ENCODE measurements at places on chromosomes 1 and 21.
A peak's percentile ranks its signal among the peaks of the same experiment; 100 is the strongest.

GRCh38 chr1:187892683-187893039 is 1063.9 kb downstream of the PLA2G4A start:
- DNase-seq: no peak

DNA sequence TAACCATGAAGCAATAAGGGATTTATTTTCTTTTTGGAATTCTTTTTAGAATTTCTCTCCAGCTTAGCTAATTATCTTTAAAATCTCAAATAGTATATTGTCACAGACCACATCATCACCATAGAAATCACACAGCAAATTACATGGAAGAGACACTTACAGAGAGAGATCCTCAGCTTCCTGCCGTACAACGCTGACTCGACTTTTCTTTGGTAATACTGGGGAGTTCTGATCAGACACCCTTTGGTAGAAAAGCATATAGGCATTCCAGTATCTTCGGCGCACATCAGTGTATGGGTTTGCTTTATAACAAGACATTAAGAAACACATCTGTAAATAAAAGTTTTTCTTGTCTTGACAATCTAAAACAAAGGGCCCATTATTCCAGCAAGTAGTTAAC is 55.7 kb downstream of the PCSK9 start:
- DNase-seq: no peak

GRCh38 chr1:30371179-30371788 is 352.1 kb downstream of the MATN1 start:
- no peak for DNase-seq

DNA sequence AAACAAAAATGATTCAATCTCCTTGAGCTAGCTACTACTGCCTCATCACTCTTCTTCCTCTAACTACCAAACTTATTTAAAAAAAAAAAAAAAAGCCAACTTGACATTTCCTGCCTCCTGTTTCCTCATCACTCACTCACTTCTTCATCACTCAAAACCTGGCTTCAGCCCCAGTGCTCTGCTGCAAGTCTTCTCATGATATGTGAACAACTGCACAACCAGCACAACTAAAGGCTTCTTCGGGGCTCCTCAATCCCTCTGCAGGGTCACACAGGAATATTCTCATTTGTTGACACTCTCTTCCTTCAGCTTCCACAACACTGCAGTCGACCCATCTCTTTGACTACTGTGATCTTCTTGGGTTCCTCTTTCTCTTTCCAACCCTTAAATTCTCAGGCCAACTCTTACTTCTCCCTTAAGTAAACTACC is 7.6 kb downstream of the MTF1 start:
- DNase-seq: no peak

GRCh38 chr1:26409191-26409807 is 1.3 kb upstream of the LIN28A start:
- DNase-seq: no peak

GRCh38 chr1:226332947-226333346 is 24.0 kb upstream of the LIN9 start:
- DNase-seq: no peak

- no peak for DNase-seq
Observed at GRCh38 chr1:57576756-57577155, 152.9 kb upstream of the DAB1 start.

DNA sequence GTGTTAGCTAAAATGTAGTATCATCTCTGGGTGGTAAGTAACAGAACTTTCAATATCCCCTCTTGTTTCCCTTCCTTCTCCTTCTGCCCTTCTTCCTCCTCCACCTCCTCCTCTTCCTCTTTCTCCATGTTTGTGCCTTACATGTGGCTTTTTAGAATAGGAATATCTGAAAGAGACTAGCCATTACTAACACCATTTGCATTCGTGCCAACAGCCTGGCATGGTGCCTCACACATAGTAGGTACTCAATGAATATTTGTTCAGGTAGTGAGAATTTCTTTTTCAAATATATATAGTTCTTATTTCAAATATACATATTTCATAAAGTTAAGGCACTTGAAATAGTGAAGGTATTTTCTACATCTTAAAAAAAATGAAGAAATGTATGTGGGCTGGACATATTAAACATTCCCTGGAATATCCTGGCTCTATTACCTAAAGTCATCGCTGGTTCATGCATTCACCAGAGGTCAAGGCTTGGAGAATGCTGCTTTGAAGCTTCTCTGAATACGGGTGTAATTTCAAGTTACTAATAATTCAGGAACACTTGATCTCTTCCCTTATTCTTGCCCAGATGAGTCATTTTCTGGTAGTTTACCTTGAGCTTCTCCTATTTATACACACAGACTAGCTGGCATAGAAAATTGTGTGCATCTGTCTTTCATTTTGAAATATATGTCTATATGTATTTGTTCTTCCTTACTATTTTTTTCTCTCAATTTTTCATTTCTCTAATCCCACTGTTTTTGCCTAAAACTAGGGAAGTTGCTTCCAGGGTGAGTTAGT is 319.4 kb downstream of the TGFB2 start:
- DNase-seq: no peak

- DNase-seq: peak; percentile 58
Observed at GRCh38 chr1:206803221-206803730, 31.0 kb upstream of the IL10 start.
